ENCODE measurements at places on chromosomes 2 and 18.

DNA sequence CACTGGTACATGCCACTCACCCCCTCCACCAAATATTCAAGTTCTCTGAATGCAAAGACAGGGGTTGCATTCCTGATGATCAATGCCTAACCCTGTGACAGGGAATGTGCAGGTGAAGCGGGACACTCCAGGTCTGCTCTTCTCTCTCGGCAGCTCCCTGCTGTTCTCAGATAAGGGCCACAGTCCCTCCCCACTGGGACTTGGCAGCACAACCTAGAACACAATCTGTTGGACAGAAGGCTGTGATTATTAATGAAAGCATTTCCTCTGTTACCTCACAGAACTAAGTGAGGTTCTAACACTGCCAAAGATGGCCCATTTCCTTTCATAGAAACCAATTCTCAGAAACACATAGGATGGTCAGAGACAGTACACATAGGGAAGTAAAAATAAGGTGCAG is 42.7 kb downstream of the VSNL1 start:
- DNase-seq, result no peak

DNA sequence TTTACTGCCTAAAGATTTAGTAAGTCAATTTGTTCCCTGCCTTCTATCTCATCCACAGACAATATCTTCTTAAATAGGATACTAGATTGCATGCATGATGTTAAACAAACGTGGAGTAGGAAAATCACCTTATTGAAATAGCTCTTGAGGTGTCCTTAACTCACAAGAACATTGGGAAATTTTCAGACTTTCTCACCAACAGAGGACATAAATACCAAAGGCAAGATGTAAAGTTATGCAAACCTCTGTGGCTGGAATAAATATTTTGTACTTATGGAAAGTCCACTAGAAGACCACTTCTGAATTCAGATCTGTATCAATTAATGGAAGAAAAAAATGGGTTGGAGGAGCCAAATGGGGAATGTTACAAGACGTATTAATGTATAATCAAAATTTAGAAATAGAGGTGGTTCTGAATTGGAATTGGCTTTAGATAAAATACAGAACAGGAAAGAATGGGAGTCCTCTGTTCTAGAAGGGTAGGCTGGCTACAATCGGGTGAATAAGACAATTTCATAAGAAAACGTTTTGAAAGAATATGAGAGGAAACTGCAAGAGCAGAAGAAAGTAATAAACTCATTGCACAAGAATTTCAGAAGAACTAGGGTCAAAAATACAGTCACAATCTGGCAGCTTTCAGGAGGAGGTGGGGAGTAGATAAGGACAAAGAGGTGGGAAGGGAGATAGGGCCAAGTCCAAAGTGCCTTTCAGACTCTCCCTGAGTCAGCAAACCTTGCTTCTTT is 69.3 kb upstream of the FN1 start:
- no peak for DNase-seq

- DNase-seq, result no peak
Observed at GRCh38 chr2:10433947-10434885, 13.9 kb downstream of the ODC1 start.

DNA sequence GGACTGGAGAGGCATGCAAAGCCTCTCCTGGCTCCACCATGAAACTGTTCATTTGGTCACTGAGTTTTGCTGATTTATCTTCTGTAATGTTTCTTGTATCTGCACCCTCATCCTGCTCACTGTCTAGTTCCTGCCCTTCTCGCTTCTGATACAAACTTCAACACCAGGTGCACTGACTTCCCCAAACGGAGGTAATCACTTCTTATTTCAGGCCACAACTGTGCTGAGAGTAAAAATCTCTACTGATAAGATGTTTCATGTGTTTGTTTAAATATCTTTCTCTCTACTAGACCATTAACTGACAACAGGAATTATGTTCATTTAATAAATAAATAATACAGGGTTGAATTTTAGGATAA is 10.9 kb upstream of the NT5C1B start:
- no peak for DNase-seq

- DNase-seq, result no peak
Observed at GRCh38 chr2:85525567-85525966, 13.4 kb upstream of the MAT2A start.

GRCh38 chr2:185947722-185948121 is 209.1 kb downstream of the FSIP2 start:
- no peak for DNase-seq

Measured in iPS DF 6.9 (cell line).